Activated T-helper 17 cell treated with anti-CD3 and anti-CD28 coated beads, Interleukin-2, amount 50 U/mL, for 72 hours (primary cell): ENCODE measurements at places on chromosomes 3 and 15.

DNA sequence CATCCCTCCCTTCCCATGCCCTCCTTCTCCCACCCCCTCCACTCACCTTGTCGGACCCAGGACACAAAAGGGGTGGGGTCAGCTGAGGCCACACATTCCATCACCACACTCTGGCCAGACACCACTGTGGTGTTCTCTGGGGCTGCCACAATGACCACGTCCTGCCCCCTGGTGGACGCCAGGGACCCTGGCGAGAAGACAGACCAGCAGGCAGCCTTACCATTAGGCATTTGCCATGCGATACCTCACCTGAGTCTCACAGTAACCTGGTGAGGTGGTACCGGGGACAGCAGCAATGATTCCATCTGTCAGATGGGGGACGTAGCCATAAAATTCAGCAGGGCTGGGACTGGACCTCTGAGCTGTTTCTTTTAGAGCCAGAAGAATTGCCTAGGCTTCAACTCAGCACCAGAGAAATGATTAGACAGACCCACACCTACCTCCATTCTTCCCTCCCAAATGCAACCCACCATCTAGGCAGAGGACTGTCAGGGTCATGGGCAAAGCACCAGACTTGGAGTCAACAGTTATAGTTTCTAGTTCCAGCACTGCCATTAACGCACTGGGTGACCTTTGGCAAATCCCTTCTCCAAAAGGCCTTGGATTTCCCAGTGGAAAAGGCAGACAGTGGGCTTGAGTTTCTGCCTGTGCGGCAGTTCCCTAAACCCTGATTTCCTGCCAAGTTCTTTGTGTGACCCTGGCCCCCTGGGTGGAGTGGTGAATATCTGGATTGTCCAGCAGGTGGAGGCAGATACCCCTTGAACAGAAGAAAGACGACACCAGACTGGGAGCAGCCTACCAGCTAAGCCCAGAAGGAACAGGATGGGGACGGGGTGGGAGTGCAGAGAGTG is 21.8 kb downstream of the IGDCC4 start:
- ATAC-seq, result peak; percentile 63

DNA sequence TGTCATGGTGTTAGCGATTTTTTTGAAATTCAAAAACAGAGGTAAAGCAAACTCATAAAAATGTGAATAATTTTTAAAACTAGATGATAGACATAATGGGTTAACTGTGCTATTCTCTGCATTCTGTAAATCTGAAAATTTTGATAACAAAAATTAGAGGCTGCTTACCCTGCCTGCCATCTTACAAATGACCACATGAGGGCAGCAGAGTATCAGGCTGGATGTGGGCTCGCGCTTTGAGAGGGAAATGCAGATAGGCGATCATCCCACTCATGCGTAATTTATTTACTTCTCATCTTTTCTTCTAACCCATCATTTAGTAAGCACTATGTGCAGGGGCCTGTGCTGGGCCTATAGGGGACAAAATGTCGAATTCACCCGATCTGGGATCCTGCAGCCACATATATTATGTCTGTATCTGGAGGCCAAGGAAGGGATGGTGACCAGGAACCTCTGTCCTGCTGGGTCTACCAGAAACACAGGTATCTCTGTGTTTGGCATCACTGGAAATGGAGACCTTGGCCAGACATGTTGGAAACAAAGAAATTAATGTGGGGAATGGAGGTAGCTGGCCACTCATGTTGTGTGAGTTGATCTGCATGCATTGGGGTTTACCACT is 7.8 kb upstream of the RAD18 start:
- ATAC-seq, result peak; percentile 69

- ATAC-seq, result peak; percentile 39
These were observed 155.6 kb downstream of the SQOR start for GRCh38 chr15:45790325-45790943.

GRCh38 chr3:191369616-191370010 is 39.3 kb upstream of the UTS2B start:
- ATAC-seq, result no peak

GRCh38 chr3:10443272-10444109 is 61.9 kb downstream of the ATP2B2 start:
- ATAC-seq, result no peak

DNA sequence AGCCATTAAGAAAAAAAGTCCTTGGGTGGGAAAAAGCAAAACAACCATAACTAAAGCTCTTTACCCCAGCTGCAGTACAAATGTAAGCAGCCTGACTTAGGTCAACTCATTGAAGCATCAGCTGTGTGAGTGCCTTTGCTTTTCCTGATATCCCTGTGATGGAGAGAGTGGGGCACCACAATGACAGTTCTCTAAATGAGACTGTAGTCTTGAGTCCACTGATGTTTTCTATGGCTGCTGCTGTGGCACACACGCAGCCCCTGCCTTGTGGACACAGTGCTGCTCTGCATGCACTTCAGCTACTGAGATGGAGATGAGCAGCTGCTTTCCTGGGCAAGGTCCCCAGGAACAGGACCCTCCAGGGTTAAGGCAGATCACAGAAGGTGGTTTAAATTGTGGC is 173.2 kb downstream of the KCNAB1 start:
- ATAC-seq, result no peak

GRCh38 chr3:73601481-73601880 is 23.3 kb downstream of the PDZRN3 start:
- ATAC-seq, result no peak

DNA sequence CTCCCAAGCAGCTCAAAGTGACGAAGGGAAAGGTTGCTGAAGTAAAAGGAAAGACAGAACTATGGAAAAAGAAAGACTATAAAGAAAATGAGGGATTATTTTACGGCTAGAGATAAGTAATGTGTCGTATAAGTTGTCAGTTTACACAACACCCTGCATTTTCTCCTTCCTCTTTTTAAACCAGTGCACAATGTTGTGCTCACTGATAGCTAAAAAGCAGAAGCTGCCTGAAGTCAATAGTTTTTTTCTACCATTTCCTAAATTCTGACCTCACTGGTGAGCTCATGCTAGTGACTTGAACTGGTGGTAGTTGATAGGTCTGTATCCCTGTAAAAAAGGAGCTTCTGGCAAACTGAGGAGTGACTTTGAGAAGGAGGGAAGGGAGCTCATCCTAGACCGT is 368.6 kb upstream of the GBE1 start:
- ATAC-seq, result no peak

DNA sequence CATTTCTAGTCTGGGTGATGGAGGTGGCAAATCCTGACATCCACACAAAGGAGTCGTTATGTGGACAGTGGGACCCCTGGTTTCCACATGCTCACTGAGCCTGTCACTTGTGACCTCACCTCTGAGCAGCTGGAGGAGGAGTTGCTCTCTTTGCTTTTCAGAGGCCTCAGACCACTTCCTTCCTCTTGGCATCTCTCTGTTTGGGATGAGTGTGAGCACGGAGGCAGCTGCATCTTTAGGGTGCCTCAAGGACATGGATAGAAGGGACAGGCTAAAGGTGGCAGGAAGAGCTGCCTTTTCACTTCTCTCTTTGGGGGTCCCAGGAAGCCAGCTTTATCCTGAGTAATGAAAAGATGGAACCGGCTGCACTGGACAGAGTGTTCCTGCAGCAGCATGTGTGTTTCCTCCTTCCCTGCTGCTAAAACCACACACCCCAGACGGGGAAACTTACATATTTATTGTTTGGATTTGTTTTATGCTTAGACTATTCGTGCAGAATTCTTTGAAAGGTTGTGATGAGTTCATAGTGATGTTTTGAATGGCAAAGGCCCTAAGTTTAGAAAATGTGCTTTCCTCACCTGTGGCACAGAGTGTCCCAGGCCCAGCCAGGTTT is 31.8 kb downstream of the GPR171 start:
- ATAC-seq, result peak; percentile 77

- ATAC-seq, result no peak
These were observed 18.4 kb upstream of the GABRA5 start for GRCh38 chr15:26848498-26848897.

GRCh38 chr3:23172059-23172458 is 31.1 kb upstream of the UBE2E2 start:
- no peak for ATAC-seq

DNA sequence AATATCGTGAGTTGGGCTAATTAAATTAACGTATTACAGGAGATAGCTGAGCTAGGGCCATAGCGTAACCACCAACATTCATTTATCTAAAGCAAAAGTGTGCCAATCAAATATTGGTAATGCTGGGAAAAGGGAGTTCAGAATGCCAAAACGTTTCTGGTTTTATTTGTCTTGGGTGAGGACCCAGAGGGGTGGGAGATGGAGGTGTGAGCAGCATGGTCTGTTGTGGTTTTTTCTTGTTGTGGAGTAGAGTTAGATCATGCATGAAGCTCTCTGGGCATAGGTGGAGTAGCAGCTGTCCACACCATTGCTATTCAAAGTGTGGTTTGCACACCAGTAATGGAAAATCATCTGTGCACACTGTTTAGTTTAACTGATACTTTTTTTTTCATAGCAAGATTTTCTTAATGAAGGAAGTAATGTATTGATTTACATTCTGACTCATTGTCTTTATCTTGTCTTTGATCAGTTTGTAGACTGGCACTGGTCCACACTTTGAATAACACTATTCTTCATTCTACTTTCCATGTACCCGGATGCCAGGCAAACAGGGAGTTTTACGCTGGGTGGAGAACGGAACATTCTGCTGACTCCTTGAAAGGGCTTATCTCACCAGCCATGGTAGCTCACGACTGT is 50.8 kb upstream of the CRTC3 start:
- ATAC-seq, result peak; percentile 67

DNA sequence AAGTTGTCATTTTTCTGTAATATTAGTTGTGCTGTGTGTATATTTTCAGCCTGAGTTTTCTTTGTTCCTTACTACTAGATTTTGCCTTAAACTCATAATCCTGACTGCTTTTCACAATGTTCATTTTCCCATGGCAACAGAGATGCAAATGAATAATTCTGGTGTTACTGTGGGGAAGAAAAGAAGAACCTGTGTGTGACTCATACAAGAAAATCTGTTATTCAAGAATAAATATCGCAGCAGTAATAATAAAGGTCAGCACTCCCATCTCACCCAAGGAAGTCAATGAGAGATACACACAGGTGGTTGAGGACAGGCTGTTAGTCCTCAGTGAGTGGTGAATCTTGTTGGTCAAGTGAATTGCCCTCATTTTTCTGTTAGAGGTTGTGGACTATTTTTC is 656.6 kb upstream of the NAALADL2 start:
- no peak for ATAC-seq

DNA sequence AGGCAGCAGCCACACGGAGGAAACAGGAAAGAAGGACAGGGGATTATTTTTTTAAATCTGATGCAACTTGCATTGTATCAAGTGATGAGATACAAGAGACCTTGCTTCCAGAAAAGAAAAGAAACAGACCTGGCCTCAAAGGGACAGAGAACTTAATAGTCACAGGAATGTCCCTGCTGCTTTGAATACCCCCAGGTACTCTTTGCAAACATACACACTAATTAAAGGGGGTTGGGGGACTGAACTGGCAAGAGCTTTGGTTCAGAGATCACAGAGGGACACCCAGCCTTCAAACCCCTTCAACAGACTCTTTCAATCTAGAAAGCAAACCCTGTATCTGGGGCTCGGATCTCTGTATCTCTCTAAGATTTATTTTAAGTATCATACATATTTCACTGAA is 18.0 kb downstream of the TNIK start:
- no peak for ATAC-seq

DNA sequence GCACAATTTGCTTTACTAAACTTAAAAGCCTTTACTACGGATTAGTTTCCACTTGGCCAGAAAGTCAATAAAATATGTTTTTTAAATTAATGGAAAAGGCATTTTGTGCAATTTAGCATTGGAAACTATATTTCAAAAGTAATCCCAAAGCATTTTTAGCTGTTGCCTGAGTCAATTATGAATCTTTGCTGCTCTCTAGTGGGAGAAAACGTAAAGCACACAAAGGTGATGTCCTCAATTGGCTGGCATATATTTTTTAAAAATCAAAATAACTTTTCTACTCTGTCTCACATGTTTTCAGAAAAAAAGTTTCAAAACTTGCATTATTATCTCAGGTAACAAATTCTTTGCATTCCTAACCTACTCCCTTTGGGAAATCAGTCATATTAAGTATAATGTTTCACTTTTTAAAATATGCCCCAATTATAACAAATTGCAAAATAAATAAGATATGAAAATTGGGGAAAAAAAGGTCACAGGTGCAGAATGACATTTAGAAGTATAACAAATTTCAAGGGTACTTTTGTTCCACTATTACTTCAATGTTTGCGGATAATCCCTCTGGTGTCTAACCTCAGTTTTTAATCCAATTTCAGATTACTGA is 47.2 kb upstream of the TEX55 start:
- ATAC-seq, result no peak

DNA sequence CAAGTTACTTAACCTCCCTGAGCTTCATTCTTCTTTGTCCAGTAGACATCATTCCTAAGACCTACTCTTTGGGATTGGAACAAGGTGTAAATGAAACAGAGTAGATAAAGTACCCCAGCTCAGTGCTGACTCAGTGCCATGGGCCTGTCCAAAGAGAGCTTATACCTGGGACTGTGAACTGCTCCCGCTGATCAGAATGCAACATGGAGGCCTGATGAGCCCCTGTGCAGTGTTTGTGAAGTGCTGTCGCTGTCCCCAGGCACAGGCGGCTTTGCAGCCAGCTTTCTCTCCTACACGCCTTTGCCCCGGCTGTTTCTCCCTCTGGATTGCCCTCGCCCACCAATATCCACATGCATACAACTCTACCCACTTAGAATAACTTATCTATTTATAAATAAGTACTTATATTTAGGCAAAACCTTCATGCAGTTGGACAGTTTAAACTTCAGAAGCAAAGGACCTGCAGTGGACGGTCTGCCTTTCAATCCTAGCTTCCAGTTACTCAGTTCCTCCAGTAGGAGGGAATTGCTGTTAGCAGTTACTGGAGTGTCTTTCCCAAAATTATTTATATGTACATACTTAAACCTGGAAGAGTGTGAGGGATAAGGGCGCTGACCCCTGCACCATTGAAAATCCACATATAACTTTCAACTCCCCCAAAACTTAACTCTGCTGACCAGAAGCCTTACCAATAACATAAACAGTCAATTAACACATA is 80.0 kb downstream of the CORO2B start:
- no peak for ATAC-seq

- no peak for ATAC-seq
These were observed 486.0 kb upstream of the ADAMTS9 start for GRCh38 chr3:65173841-65174240.

GRCh38 chr3:140695361-140696061 is 17.6 kb downstream of the TRIM42 start:
- ATAC-seq, result no peak

DNA sequence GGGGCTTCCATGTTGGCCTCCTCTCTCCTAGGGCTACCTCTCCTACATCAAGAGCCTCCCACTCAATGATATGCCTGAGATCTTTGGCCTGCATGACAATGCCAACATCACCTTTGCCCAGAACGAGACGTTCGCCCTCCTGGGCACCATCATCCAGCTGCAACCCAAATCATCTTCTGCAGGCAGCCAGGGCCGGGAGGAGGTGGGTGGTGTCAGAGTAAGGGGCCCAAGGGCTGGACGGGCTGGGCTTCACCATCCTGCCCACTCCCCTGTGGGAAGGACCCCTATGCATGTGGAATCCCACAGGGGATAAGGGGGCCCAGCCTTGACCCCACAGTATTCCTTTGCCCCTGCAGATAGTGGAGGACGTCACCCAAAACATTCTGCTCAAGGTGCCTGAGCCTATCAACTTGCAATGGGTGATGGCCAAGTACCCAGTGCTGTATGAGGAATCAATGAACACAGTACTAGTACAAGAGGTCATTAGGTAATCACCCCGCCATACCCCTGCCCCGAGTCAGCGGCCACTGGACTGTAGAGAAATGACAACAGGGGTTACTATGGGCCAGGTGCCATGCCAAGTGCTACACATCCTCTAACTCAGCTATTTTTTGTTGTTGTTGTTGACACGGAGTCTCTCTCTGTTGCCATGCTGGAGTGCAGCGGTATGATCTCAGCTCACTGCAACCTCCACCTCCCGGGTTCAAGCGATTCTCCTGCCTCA is 47.1 kb downstream of the SEMA3G start:
- no peak for ATAC-seq
